Breast epithelium (tissue), 4 donors: ENCODE measurements at places on chromosomes 3 and 15. TPM values are rescaled to one million over a fixed set of nuclear protein-coding genes. Genes with fewer than 3 reads are reported as not detected.

Gene HHLA2
- total RNA-seq, result 1.6 TPM

Gene ERICH6
- total RNA-seq, result 0.29 TPM

Gene UQCRC1
- total RNA-seq, result 230 TPM

Gene CORO2B
- 11.2 TPM for total RNA-seq

DNA sequence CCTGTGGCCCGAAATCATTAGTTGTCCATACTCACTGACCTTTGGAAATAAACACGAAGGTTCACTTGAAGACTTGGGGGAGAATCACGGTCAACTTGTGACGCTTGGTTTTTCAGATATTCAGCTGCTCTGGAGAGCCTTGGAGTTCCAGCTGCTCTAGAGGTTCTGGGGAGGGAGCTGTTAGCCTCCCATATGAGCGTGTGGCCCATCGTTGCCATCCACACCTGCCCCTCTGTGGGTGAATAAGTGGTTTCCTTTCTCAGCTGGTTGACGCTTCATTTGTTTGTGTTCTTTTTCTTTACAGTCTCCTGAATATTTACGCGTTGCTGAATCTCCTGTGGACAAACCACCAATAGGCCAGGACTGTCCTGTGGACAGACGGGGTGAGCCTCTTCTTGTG lies 35.6 kb downstream of the APBA2 start:
- no peak overlapping the region for H3K27ac ChIP-seq
- no peak for DNase-seq
- no peaks in the 10 kb centered on the region for H3K4me1 ChIP-seq
- no peaks in the 10 kb centered on the region for H3K36me3 ChIP-seq
- H3K4me3 ChIP-seq, result no peak overlapping the region

DNA sequence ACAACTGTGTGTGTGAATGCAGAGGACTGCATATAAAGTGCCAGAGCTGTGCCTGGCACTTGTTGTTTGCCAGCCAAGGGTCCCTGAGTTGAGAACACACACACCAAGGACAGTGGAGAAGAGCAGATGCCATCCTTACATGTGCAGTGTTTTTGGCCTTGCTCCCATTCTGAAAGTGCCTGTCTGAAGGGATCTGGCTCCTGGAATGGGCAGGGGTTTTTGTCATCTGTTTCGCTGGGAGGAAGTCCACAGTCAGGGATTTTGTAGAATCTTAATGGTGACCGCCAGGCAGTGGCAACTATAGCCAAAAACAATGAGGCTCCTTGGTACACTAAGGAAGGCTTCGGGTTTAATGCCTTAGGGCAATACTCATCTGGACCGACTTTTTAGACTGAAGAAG lies 63.7 kb downstream of the DUT start:
- H3K27me3 ChIP-seq, result no peaks in the 10 kb centered on the region
- peak overlapping the region; percentile 71 for H3K27ac ChIP-seq
- no peaks in the 10 kb centered on the region for H3K36me3 ChIP-seq

GRCh38 chr15:88498996-88499395 lies 31.5 kb downstream of the MRPS11 start:
- no peak overlapping the region for H3K4me3 ChIP-seq
- H3K4me1 ChIP-seq, result no peaks in the 10 kb centered on the region
- DNase-seq, result no peak

DNA sequence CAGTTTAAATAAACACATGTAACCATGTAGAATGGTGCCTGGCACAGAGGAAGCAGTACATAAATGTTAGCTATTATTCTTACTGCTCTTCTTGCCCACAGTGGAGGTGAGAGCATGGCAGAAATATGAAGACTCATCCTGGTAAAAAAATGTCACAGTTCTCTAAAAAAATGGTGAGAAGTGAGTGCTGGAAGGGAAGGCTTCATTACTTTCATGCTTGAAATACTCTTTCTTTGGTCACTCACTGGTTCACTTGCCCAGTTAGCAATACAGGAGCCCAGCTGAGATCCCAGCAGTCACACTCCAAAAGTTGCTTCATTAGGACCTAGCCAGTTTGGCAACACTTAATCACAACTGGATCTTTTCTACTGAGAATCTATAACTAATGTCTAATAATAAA lies 1017.2 kb downstream of the TUSC7 start:
- H3K36me3 ChIP-seq, result no peaks in the 10 kb centered on the region
- H3K27ac ChIP-seq, result no peak overlapping the region
- no peaks in the 10 kb centered on the region for H3K4me1 ChIP-seq
- DNase-seq, result no peak
- H3K27me3 ChIP-seq, result no peaks in the 10 kb centered on the region
- H3K4me3 ChIP-seq, result no peak overlapping the region

- no peaks in the 10 kb centered on the region for H3K4me1 ChIP-seq
- H3K27me3 ChIP-seq, result no peaks in the 10 kb centered on the region
- no peaks in the 10 kb centered on the region for H3K36me3 ChIP-seq
- H3K27ac ChIP-seq, result no peak overlapping the region
Observed at GRCh38 chr3:190432216-190432615, 17.5 kb downstream of the TMEM207 start.

DNA sequence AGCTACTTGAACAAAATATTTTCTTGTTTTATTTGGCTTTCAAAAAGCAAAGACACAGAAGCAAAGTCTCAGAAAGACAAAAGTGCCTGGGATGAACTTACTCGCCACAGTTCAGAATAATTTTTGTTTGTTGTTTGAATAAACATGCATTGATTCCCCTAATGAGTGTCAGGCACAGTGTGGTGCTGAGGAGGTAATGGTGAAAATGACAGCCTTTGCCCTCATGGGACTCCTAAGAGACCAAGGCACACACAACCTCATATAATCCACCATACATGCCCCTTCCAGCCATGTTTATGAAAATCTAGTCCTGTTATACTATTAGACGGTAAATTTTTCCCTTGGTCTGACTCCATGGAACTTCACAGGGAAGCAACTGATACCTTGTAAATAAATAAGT lies 2.5 kb downstream of the GOLIM4 start:
- no peak overlapping the region for H3K27ac ChIP-seq
- H3K36me3 ChIP-seq, result no peaks in the 10 kb centered on the region
- DNase-seq, result no peak
- peaks cover 7% of the 10 kb centered on the region for H3K4me1 ChIP-seq

GRCh38 chr15:67865331-67865730 lies 25.5 kb upstream of the RNU6-1 start:
- H3K27ac ChIP-seq, result no peak overlapping the region
- no peaks in the 10 kb centered on the region for H3K36me3 ChIP-seq
- DNase-seq, result no peak
- no peaks in the 10 kb centered on the region for H3K27me3 ChIP-seq
- H3K4me3 ChIP-seq, result no peak overlapping the region

- H3K27me3 ChIP-seq, result no peaks in the 10 kb centered on the region
- no peak overlapping the region for H3K27ac ChIP-seq
- no peak overlapping the region for H3K4me3 ChIP-seq
- no peak for DNase-seq
Observed at GRCh38 chr3:120477781-120478180, 27.0 kb upstream of the FSTL1 start.

DNA sequence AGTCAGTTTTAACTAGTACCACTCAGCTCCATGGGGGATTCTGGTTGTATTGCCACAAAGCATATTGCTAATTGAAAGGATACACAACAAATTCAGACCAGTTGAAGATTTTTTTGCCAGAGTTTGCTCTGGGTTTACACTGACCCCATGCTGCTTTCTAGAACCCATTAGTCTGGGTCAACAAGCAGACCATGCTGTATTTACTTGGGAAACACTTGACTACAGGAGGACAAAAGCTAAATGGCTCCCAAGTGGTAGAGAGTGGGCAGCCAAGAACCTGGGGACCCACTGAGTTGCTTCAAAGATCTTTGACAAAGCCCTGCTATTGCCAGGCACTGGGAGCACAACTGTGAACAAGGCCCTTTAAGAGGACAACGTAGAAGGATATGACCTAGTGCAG lies 86.8 kb upstream of the PSMD6 start:
- no peaks in the 10 kb centered on the region for H3K36me3 ChIP-seq
- no peak for DNase-seq
- H3K4me1 ChIP-seq, result no peaks in the 10 kb centered on the region
- no peak overlapping the region for H3K4me3 ChIP-seq

- no peaks in the 10 kb centered on the region for H3K36me3 ChIP-seq
- H3K4me3 ChIP-seq, result no peak overlapping the region
- peak overlapping the region; percentile 43 for H3K27ac ChIP-seq
- no peak for DNase-seq
Observed at GRCh38 chr15:51092480-51093040, 2.1 kb downstream of the TNFAIP8L3 start.

DNA sequence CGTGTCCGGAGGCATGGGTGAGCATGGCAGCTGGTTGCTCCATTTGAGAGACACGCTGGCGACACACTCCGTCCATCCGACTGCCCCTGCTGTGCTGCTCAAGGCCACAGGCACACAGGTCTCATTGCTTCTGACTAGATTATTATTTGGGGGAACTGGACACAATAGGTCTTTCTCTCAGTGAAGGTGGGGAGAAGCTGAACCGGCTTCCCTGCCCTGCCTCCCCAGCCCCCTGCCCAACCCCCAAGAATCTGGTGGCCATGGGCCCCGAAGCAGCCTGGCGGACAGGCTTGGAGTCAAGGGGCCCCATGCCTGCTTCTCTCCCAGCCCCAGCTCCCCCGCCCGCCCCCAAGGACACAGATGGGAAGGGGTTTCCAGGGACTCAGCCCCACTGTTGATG lies 49.5 kb downstream of the PGPEP1L start:
- no peak overlapping the region for H3K4me3 ChIP-seq
- H3K27me3 ChIP-seq, result no peaks in the 10 kb centered on the region
- H3K27ac ChIP-seq, result no peak overlapping the region
- DNase-seq, result no peak

DNA sequence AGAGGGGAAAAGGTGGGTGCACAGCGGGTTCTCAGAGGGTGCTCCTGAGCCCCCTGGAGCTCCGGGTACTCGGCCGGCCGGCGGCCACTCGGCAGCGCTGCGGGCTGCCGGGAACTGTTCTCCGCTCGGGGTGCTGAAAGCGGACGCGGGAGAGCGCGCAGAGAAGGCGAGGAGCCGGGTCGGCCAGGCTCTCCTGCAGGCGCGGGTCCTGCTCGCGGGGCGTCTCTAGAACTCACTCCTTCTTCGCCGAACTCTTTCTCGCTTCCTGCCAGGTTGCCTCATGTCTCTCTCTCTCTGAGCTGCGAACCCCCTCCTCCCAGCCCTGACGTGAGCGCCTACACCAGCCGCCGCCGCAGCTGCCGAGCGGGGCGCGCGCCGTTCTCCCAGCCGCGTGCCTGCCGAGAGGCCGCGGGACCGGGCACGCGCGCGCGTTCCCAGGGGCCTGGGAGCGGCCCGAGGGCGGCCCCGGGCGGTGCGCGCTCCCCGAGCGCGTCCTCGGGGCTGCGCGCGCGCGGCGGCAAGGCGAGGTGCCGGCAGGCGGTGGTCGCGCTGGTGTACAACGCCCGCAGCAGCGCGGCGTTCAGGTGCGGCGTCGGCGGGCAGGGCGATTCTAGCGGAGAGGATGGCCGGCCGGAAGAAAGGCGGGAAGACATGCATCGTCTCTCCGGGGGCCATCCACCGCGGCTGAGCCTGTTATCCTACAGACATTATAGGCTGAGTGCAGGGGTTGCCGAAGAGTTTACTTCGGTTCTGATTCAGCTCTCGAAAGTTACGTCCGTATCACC lies at the start of gene PEX5L:
Gene PEX5L (minus strand): TSS at position 267 of the 785 bp plus-strand sequence. CDS start 338 bp downstream, outside the sequence.
- peaks cover 41% of the 10 kb centered on the region for H3K27me3 ChIP-seq
- H3K4me1 ChIP-seq, result no peaks in the 10 kb centered on the region
- no peak within 1 kb of the TSS for H3K27ac ChIP-seq
- no peaks in the 10 kb centered on the region for H3K36me3 ChIP-seq
- no peak for DNase-seq
- peak within 1 kb of the TSS; percentile 60 for H3K4me3 ChIP-seq

DNA sequence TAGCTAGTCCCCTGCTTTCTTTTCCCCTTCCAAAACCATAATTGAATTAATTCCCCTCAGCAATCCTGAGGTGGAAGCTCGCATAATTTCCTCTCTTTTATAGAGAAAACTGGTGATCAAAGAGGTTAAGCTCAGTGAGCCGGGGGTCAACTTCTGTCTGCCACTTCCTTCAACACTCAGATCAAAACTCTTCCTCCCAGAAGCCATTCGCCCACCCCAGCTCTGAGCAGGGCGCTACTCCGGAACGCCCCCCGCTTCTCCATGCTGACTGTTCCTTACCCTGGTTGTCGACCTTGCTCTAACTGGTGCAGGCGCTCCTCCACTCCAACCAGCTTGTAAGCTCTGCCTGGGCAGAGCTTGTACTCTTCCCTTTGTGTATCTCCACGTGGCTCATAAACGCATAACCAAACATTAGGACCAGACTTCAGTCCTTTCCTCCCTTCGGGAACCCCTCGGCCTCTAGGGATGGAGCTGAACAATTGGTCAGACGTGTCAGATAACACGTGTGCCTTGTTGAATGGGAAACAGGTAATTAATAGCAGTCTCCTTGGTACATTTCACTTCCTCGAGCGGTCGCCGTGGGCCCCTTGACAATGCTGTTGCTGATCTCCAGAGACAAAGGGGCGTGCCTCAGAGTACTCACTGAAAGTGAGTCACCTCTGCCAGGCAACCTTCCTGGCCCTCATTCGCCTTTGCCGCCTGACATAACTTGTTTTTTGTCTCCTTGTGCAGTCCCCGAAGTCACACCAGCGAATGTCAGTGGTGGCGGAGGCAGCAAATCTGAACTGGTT lies 71.8 kb downstream of the IL5RA start:
- no peaks in the 10 kb centered on the region for H3K36me3 ChIP-seq
- H3K4me1 ChIP-seq, result no peaks in the 10 kb centered on the region
- H3K27ac ChIP-seq, result no peak overlapping the region
- H3K27me3 ChIP-seq, result no peaks in the 10 kb centered on the region
- H3K4me3 ChIP-seq, result no peak overlapping the region
- DNase-seq, result no peak

DNA sequence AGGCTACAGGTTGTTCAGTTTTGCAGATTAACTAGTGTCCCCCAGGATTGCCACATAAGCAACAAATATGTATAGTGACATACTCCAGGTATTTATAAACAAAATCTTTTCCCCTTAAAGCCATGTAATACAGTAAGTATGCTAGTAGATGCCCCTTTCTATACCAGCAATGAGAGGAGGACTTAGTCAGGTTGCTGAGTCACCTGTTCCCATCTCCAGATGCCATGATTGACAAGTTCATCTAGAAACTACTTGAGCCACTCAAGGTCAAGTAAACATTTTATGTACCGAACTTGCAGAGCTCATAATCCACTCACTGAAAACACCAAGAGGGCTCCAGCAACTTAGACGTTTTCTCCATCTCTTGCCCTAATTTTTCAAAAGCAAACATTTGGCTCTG lies 18.2 kb downstream of the SLC9A9 start:
- DNase-seq, result no peak
- H3K4me1 ChIP-seq, result no peaks in the 10 kb centered on the region
- no peaks in the 10 kb centered on the region for H3K36me3 ChIP-seq
- H3K27ac ChIP-seq, result no peak overlapping the region
- H3K4me3 ChIP-seq, result no peak overlapping the region
